ENCODE measurements at places on chromosomes 7 and 10.

- no peak for DNase-seq
These were observed 454.5 kb upstream of the FZD8 start for GRCh38 chr10:36096576-36096975.

- DNase-seq = no peak
These were observed 15.9 kb downstream of the GSTO2 start for GRCh38 chr10:104284846-104285245.

GRCh38 chr7:82049891-82050533 lies 280.2 kb upstream of the HGF start:
- peak; percentile 99 for DNase-seq

DNA sequence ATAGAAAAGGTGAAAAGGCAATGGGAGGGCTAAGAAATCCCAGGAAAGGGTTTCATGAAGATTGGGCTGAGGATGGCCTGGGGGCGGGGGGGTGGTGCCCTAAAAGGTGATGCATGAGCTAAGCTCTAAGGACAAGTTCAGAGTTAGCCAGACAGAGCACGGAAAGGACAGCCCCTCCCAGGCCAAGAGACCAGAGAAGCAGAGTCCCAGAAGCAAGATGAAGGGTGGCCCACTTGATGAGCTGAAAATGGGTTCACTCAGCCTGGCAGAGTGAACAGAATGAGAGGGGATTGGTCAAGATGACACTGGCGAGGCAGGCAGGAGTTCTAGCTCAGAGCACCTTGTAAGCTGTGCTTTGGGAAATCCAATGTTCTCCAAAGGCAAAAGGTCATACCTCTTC lies 89.4 kb upstream of the GPR26 start:
- no peak for DNase-seq

DNA sequence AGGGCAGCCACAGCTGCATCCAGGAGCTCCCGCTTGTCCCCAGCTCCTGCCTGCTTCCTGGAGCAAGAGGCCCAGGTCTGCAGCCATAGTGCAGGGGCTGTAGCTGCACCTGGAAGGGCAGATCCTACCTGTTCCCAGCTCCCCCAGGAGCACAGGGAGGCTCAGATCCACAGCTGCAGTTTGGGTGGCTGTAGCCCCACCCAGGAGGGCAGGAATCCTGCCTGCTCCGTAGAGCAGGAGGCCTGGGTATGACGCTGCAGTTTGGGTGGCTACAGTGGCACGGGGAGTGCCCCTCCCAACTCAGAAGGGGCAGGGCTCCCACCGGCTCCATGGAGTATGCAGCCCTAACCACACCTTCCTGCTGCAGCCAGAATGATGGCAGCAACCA lies 26.7 kb upstream of the CDCA7L start:
- peak; percentile 51 for DNase-seq

GRCh38 chr10:96719200-96719599 lies 1.1 kb downstream of the PIK3AP1 start:
- DNase-seq = peak; percentile 66

GRCh38 chr10:3992382-3993178 lies 207.6 kb upstream of the KLF6 start:
- no peak for DNase-seq

- DNase-seq = no peak
These were observed 253.4 kb downstream of the TRIL start for GRCh38 chr7:28704706-28705105.

DNA sequence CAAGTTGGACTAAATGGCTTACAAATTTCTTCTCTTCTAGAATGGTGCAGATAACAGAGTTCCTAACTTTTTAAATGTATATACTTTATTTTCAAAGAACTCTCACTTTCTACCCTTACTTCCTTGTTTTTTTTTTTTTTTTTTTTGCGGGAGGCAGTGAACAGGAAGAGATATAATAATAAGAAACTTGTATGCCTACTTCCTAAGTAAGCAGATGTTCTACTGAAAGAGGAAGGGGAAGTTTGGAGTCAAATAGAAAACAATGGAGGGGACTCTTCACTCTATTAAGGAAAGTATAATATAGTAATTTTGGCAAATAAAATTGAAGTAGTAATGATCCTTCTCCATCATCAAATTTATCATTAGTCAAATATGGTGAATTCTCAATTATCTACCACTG lies 754.0 kb downstream of the KCNMA1 start:
- DNase-seq = no peak

DNA sequence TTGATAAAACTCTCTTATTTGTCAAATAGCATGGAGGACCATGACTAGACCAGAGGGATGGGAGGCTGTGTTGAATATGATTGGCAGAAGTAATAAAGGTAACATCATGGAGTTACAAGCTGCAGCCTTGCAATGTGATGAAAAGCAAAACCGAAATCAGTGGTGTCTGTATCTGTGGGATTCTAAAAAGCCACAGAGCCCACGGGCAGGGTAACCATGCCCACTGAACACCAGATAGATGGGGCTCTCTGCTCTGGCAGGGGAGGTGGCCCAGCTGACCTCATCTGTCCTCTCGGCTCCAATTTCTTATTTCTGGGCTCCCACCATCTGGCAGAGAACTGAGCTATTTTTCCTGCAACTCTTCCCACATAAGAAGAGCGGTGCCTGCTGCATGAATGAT lies 1072.2 kb downstream of the GATA3 start:
- DNase-seq = no peak

DNA sequence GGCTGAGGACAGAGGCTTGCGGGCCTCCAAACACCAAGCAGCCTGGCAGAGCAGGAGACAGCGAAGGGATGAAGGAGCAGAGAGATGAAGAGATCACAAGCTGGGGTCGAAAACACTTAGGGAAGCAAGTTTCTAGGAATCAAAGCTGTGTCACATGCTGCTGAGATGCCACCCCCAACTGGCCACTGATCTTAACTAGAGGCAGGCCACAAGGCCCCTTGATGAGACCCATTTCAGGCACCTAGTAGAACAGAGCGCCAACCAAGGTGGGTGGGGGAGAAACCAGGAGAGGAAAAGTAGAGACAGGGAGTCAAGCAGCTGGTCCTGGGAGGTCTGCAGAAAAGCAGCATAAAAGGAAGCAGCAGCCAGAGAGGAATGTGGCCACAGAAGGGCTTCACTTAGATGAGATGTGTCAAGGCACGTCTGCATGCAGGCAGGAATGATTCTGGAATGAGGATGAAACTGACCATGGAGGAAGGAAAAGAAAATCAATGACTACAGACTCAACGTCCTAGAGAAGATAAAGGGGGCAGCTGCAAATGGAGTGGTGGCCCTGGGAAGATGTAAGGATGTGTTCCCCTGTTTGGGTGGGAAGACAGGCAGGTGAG lies 85.0 kb upstream of the DDC start:
- no peak for DNase-seq

GRCh38 chr10:83078645-83079044 lies 1060.7 kb upstream of the GHITM start:
- no peak for DNase-seq

DNA sequence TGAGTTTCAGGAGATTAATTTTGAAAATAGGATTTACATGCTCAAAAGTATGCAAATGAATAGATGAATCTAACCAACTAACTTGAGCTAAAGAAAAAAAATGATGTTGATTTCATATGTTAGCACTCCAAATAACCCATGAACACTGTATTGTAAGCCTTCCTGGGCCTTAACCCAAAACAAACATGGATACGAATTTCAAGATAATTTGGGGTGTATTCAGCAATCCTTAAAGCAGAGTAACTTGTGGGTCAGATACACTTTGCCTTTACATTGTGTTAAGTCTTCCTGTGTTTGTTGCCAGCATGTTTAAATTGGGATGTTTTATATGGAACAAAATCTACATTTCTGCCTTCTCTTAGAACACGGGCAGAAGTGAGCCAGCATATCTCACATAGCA lies 124.2 kb upstream of the WDR11 start:
- peak; percentile 57 for DNase-seq

- DNase-seq = no peak
These were observed 65.8 kb downstream of the PIP4K2A start for GRCh38 chr10:22648547-22648961.

DNA sequence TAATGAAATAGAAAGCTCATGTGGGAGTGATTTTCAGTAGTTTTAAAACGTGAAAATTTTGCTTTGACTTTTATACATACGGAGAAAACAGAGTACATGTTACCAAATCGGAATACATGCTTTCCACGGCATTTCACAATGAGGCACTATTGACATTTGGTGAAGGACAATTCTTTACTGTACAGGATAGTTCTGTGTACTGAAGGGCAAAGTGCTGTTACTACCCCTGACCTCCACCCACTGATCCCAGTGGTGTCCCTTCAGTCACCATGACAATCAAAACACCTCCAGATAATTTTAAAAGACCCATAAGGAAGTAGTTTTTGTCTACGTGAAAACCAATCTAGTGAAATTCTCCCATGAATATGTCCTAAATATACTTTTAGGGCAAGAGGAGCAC lies 33.1 kb upstream of the ANK3 start:
- DNase-seq = no peak

GRCh38 chr7:19107356-19108146 lies 9.9 kb downstream of the TWIST1 start:
- DNase-seq = peak; percentile 93

DNA sequence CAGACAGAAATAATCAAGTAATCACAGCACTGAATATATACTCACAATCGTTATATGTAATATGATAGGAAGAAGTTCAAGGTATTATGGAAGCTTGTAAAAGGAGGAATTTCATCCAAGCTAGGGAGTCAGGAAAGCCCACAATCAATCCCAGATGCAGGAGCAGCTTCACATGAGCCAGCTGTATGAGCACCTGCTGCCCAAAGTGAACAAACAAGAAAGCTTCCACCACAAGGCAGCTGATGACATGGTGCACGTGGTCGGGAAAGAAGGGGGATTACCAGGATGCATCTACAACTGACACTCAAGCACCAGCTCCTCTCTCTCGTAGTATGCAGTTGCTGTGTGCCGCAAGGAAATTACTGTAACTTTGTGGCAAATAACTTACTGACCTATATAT lies 225.2 kb downstream of the XPNPEP1 start:
- DNase-seq = peak; percentile 1

DNA sequence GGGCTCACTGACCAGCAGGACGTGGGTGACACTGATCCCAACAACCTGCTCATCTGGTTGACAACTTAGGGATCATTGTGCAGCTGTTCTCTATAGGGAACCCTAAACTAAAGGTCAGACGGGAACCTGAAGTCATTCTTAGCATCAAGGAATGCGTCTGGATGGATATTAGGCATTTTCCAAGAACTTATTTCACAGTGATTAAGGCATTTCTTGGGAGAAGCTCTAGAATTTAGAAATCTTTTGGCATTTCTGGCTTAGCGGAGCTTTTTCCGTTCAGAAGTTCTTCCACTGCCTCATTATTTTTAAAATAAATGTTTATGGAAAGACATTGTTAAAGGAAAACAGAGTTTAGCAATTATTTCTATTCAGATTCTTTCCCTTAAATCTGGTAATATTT lies 303.3 kb upstream of the IGFBP3 start:
- no peak for DNase-seq

- DNase-seq = no peak
These were observed 2.1 kb upstream of the DMBT1 start for GRCh38 chr10:122558452-122558851.

- no peak for DNase-seq
These were observed 8.8 kb downstream of the ARL5B start for GRCh38 chr10:18668026-18668425.

- DNase-seq = peak; percentile 70
These were observed 339.0 kb downstream of the RNLS start for GRCh38 chr10:88243836-88244730.

DNA sequence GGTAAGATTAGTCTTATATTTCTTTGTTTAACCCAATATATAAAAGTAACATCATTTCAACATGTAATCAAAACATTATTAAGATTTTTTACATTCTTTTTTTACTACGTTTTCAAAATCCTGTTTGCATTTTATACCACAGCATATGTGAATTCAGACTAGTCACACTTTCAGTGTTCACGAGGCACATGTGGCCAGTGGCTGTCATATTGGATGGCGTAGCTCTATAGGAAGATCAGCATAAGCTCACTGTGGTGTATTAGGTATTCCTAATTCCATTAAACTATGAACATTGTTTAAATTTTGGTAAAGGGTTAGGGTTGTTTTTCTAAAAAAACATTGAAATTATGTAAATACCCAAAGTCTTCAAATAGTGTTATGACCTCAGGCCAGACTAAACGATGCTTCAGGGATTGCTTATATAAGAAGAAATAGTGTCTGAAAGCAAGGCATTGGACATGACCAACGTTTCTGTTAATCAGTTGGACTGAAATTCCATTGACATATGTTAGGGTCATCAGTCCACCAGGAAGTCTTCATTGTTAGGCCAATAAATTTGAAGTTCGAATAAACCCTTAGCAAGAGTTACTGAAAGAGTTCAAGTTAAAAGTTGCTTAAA lies 97.0 kb downstream of the BICC1 start:
- no peak for DNase-seq

GRCh38 chr7:146002431-146003078 lies 114.0 kb upstream of the CNTNAP2 start:
- DNase-seq = no peak

- peak; percentile 48 for DNase-seq
These were observed 125.7 kb upstream of the ZNF438 start for GRCh38 chr10:31157123-31158010.

DNA sequence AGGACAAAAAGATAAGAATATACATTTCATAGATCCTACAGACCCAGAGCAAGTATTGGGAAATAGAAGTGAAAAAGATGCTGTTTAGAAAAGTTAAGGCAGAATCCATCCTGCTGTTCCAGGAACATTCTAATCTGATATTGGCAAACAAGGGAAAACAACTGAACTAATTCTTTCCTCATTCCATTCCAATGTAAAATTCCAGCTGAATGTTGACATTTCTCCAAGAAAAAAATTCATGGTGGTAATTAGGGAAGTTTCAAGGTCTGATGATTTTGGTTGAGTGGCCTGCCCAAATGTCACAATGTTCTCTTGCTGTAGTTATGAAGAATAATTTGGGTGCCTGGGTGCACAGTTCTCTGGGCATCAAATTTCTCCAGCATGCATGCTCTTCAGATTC lies 15.2 kb downstream of the PIP start:
- no peak for DNase-seq

GRCh38 chr7:16034353-16034752 lies 347.9 kb upstream of the MEOX2 start:
- no peak for DNase-seq

- no peak for DNase-seq
These were observed 100.8 kb downstream of the ACTR3B start for GRCh38 chr7:152860310-152860709.

DNA sequence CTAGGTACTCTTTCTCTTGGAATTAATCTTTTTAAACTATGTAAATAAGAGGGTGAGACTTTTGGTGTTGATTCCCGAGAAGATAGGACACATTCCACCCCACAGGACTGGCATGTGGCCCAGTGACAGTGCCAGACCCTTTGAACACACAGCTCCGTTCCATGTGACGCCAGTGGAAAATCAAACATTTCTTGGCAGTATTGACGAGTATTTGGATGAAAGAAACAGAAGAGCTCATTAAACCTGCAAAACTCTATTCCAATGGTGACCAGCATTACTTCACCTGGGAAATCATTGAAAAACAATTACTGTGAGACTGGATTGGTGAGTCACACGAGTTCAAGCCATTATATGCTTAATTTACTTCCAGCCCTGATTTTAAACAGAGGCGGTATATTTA lies 25.8 kb downstream of the AKR1E2 start:
- no peak for DNase-seq

Measured in NCI-H69 (cell line).